ENCODE measurements at places on chromosomes 16 and 17.
A peak's percentile ranks its signal among the peaks of the same experiment; 100 is the strongest.

DNA sequence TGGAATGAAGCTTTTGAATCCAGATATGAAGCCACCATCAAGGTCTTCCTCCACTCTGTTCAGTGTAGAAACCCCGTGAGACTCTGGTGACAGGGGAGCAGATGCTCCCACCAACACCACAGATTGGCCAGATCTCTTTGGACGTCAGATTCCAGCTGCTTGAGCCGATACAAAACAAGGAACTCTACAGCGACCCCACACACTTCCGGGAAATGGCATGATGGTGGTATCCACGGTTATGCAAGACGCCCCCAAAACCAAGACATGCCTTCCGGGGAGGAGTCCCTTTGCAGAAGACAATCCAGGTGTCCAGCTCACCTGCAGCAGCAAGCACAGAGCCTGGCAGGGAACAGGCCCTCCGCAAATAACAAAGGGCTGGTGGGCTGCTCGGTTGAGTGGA is 19.8 kb upstream of the PITPNA start:
- no peak for DNase-seq

- no peak for DNase-seq
Measured at GRCh38 chr17:63452046-63452961, 6.2 kb upstream of the CYB561 start.

DNA sequence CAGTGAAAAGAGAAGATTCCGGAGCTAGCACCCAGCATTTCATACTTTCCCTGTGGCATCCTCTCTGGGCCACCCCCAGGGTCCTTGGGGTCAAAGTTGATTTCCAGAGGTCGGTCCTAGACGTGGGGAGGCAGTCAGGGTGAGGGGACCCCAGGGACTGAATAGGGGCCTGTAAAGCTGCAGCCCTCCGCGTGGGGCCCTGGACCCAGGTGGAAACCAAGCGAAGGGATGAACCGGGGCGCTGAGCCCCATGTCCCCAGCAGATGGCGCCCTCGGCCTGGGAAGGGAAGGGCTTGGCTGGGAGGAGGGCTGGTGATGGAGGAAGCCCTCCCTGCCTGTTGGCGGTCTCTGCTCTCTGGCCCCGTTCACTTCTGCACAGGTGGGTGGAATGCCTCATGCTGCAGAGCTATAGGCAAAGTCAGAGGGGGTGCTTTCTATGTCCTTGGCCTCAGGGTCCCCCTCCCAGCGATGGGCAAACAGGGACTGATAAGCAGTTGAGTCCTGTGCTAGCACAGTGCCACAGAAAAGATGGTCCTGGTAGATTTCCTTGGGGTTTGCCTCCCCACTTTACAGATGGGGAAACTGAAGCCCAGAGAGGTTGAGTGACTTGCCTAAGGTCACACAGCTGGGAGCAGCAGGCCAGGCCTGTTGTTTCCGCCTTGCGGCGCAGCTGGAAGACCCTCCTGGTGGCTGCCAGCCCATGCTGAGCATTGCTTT is 163.4 kb upstream of the CIBAR2 start:
- DNase-seq: peak; percentile 37

- DNase-seq: no peak
Measured at GRCh38 chr16:81673432-81673831, 105.7 kb upstream of the PLCG2 start.

DNA sequence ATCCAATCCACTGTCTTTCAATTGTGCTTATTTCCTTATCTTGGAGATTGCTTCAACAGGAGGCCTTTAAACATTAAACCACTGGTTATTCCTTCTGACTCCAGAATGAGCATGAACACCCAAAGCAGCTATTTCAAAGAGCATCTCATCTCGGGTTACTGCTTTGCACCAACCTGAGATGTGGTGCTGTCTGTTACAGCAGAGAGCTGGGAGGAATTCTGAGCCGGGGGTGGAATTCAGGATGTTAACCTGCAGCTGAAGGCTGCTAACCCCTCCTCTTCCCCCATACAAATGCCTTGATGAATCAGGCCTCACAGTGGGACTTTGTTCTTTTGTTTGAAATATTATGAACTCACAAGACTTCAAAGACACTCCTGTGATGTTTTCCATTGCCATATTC is 113.1 kb downstream of the SHISA9 start:
- no peak for DNase-seq

DNA sequence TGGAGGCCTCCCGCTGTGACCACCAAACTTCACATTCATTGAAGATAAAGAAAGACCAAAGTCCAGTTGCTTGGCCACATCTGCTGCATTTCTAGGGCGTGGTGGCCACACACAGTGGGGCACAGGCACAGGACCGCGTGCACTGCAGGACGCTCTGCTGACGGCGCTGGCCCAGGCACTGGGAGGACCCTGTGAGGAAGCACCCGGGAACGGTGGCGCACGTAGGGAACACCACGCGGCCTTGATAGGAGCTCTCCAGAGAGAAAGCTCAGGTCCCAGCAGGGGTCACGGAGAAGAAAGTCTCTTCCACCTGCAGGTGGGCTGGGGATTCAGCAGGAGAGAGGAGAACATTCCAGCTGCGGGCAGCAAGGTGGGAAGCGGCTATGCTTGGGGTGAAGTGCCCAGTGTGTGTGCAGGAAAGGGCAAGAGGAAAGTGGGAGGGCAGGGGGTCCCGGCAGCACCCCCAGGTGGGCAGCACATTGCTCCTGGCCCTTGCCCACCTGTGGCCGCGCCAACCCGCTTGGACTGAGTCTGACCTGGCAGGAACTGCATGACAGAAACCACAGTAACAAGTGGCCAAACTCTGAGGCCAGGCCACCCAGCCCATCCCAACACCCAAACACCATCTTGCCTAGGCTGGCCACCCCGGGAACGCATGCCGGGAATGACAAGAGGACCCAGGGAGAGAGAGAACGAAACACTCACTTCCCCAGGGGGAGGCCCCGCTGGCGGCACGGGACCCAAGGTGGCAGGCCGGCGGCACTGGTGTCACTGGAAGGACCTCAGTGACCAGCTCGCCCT is 32.8 kb downstream of the TBC1D16 start:
- no peak for DNase-seq

DNA sequence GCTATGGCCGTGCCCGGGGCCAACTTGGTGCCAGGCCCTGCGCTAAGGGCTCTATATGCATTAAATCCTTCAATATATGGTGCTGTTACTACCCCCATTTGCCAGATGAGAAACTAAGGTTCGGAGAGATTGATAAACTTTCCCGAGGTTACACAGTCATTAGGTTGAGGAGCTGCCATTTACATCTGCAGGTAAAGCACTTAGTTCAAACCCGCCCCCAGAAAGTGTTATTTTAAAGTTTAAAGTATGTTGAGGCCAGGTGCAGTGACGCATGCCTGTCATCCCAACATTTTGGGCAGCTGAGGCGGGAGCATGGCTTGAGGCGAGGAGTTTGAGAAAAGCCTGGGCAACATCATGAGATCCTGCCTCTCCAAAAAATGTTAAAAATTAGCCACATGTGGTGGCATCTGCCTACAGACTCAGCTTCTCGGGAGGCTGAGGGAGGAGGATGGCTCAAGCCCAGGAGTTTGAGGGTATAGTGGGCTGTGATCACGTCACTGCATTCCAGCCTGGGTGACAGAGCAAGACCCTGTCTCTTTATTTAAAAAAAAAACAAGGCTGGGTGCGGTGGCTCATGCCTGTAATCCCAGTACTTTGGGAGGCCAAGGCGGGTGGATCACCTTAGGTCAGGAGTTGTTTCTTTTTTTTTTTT is 264.7 kb downstream of the PARN start:
- DNase-seq: no peak

- peak; percentile 77 for DNase-seq
Measured at GRCh38 chr17:68291836-68292688, 767 bp downstream of the ARSG start.

- no peak for DNase-seq
Measured at GRCh38 chr17:47287068-47287467, 33.4 kb downstream of the ITGB3 start.

- DNase-seq: no peak
Measured at GRCh38 chr16:16019488-16019887, 70.1 kb downstream of the ABCC1 start.

DNA sequence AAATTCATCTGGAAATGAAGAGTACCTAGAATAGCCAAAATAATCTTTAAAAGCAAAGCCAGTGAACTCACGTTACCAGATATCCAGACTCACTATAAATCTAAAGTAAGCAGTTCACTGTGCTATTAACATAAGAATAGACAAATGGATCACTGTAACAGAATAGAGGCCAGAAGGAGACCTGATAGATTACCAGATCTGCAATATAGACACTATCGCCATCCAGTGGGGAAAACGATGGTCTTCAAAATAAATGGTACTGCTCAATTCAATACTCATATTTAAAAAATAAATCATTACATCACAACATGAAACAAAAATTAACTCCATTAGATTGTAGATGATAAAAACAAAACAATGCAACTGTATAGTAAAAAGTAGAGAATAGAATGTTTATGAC is 158.6 kb upstream of the CDH8 start:
- DNase-seq: no peak

DNA sequence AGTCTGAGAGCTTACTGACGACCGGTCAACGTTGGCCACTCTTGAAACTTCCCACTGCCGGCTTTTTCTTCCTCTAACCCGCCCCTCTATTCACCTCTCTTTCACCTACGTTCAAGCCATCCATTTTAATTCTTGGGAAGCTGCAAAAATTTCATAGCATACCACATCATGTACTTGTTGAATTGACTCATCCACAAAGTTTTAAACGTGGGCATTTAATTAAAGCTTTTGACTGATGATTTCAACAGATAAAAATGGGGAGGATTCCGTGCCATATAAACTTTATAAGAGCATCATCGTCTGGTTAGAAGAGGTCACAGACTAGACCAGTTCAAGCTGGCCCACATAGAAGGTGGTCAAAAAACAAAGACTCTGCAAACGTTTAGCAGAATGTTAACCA is 22.5 kb downstream of the VPS53 start:
- peak; percentile 81 for DNase-seq

DNA sequence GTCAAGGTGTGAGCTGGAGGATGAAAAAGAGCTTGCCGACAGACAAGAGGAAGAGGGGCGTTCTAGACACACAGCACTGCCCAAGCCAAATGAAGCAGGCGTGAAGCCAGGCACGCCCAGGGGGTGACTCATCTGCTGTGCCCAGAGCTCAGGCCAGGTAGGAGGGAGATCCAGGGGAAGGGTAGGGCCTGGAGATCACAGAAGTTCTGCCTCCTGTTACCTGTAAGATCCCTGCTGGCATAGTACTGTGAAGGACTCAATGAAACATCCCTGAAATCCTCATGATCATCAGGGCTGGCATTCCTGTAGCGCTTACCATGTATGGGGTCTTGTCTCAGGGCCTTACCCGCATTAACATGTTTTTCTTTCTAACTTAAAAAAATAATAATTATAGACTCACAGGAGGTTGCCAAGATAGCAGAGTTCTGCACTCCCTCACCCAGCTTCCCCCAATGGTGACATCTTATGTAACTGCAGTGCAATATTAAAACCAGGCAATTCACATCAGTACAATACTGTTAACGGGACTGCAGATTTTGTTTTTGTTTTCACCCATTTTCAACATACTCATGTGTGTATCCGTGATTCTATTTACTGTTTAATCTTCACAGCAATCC is 158.6 kb downstream of the XYLT1 start:
- no peak for DNase-seq

GRCh38 chr17:58991718-58992331 is 114.9 kb downstream of the TRIM37 start:
- no peak for DNase-seq

DNA sequence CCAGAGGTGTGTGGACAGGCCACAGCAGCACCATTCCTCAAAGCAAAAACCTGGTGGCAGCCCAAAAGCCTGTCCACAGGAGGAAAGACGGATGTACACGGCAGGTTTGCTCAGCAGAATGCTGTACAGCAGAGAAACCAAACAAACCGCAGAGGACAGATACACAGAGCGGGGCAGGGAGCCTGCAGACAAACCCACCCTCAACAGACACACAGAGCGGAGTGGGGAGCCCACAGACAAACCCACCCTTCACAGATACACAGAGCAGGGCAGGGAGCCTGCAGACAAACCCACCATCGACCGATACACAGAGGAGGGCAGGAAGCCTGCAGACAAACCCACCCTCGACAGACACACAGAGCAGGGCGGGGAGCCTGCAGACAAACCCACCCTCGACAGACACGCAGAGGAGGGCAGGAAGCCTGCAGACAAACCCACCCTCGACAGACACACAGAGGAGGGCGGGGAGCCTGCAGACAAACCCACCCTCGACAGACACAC is 53.0 kb upstream of the METRNL start:
- DNase-seq: no peak

DNA sequence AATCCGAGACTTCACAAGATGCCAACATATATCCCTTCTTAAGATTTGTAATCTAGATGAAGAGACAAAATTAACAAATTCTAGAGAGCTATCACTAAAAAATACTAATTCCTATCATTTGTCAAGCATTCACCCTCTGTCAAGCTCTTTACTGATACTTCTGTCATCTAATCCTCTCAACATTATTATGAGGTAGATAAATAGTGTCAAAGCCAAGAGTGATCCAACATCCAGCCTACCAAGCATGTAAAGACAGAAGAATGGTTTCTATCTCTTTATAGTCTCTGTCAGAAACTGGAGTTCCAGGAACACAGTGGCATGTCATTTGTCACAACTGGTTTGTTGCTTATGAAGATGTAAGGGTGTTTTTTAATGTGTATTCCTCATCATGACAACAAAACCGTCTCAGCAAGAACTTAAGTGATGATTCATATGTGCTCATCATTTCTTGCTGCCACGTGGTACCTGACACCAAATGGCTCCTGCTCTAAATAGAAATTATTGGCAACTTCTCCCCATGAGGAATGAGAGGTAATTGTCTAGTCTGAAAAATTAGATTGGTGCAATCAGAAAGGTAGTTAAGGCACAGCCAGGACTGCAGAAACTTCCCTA is 196.8 kb downstream of the TOX3 start:
- DNase-seq: no peak

DNA sequence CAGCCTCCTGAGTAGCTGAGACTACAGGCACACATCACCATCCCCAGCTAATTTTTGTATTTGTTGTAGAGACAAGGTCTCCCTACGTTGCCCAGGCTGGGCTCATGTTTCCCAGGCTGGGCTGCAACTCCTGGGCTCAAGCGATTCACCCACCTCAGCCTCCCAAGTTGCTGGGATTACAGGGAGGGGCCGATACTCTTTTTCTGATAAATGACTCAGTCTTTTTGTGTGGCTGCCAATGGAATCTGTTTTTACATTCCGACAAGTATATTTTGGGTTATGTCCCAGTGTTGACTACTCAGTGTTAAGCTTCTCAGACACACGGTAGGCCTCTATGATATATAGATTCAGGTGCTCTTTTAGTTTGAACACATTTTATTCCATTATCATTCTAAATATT is 58.1 kb downstream of the SLFN11 start:
- DNase-seq: peak; percentile 20

- no peak for DNase-seq
Measured at GRCh38 chr17:77137111-77137510, 3.7 kb upstream of the SEC14L1 start.

Measured in NCI-H460 (cell line).